Stimulated activated CD4-positive, alpha-beta T cell treated with anti-CD3 and anti-CD28 coated beads, Interleukin-4, amount 100 ng/mL, for 24 hours (primary cell): ENCODE measurements at places on chromosomes 12 and 14.

DNA sequence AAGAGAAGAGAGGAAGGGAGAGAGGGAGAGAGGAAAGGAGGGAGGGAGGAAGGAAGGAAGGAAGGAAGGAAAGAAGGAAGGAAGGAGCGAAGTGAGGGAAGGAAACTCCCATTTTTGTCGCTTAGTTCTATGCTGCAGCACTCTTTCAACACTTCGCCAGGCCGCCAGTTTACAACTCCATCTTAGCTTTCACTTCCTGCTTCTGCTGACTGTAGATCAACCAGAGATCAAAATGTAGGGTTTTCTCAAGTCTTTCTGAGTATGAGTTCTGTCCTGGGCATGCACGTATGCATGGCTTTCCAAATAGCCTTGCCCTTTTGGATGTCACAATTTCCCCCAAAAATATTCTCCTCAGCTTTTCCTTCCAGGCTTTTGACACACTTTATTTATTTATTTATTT, 723.4 kb downstream of the TRHDE start:
- DNase-seq = no peak

DNA sequence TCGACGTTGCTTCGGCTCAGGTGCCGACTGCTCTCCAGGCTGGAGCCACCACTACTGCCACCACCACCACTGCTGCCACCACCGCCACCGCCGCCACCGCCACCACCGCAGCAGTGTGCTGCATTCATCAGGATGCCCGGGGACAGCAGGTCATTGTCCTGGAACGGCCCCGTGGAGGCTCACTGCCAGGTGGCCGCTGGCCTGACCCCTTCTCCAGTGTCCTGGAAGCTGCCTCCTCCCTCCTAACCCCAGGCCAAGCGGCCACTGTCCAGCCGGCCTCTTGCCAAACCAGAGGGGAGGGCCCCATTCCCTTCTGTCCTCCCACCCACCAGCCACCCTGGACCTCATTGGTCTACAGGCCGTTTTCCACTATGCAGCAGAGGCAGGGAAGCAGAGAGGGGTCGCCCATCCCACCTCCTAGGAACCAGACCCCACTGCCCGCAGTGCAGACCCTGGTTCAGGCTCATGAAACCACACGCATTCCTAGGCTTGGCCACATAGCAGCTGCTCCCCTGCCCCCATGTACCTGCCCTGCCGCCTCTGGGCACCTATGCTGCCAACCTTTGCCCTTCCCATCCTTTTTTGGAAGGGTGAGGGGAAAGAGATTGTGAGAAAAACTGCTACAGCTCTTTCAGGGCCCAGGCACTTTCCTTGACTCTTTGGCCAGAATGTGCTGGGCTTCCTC, 15.2 kb downstream of the ARL6IP4 start:
- no peak for DNase-seq

- DNase-seq = no peak
Measured at GRCh38 chr14:80084196-80084595, 127.1 kb downstream of the DIO2 start.

- no peak for DNase-seq
Measured at GRCh38 chr14:76727901-76728300, 33.4 kb upstream of the VASH1 start.

- no peak for DNase-seq
Measured at GRCh38 chr12:120774169-120774916, 48.7 kb downstream of the ACADS start.

DNA sequence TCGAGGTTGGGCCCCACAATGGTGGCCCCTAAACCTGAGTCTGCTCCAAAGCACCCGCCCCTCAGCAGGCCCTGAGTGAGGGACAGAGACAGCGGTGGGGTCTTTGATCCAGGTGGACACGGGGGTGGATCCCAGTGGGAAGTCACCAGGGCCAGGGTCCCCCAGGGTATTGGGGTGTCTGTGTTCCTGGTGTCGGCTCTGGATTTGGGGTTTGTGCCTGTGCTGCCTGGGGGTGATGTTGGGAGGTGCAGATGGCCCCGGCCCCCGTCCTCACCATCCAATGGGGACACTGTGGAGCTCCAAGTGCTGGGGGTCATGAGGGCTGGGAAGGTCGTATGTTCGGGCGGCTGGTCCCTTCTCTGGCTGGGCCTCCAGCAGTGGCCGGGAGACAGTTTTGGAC, 354.2 kb downstream of the TMEM121 start:
- no peak for DNase-seq

DNA sequence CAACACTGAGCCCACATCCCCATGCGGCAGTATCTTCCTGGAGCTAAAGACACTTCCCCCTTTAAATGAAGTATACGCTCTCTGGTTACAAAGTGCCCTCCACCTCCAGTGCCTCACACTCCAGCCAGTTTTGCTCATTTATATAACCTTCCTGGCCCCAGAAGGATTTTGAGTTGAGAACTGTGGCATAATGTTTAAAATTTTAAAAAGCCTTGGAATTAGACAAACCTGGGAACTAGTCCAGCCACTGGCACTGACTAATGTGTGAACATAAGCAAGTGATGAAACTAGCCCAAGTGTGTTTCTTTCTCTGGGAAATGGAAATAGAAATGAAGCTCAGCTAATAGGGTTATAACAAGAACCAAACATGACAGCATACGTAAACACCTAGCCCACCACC, 723.7 kb upstream of the USP15 start:
- DNase-seq = no peak

- no peak for DNase-seq
Measured at GRCh38 chr14:31261859-31262731, 54.5 kb upstream of the HECTD1 start.

DNA sequence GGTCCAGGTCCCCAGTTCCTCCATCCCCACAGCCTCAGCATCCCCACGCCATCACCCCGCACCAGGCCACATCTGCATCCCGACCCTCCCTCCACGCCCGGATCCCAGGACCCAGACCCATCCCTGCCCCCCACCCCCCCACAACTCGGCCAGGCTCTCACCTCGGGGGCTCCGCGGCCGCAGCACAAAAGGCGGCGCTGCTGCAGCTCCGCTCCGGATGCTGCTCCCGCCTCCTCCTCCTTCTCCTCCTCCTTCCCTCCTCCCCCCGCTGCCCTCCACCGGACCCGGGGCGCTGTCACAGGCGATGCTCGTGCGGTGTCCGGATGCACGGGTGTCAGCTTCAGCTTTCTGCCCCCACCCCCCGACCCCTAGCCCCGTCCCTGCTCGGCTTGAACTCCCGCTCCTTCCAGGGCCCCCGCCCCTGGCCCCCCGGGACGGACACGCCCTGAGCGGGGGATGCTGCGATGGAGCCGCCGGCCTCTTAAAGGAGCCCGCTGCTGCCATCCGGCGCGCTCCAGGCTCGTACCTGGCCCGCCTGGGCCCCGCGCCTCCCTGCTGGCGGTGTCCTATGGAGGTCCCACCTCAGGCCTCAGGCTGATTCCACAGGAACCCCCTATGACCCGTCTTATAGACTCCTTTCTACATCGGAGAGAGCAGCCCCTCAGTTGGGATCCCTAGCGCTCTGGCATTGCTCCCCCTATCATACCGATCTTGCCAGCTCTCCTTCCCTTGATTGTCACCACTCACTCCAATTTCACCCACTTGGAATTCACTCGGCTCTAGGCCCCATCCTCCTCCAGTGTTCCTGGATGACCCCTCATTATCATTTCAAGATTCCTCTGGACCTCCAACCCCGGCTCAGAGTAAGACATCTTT, at the start of gene MAP3K12:
Gene MAP3K12, minus strand, starts transcription at position 193 of the 876 bp plus-strand sequence. CDS start 12,067 bp downstream, outside the sequence.
- peak; percentile 63 for DNase-seq

DNA sequence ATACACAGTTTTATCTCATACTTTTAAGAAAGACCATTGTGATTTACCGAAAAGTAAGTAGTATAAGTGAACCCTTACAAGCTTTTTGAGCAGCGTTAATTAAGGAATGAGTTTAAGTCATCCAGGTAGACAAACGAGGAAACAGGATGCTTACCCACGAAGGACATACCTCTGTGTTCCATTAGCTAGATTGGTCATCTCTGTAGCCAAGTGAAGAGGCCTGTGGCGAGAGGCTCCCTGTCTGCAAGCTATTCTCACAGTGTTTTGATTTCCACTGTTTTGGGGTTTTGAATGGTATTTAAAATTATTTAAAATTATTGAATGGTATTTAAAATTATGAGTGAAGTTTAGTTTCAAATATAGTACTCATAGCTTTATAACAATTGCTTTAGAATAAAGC, 342.1 kb upstream of the RGS6 start:
- no peak for DNase-seq

- DNase-seq = no peak
Measured at GRCh38 chr14:31930493-31931240, 146.4 kb upstream of the ARHGAP5 start.

- DNase-seq = peak; percentile 19
Measured at GRCh38 chr14:63383776-63384367, 65.1 kb upstream of the GPHB5 start.

DNA sequence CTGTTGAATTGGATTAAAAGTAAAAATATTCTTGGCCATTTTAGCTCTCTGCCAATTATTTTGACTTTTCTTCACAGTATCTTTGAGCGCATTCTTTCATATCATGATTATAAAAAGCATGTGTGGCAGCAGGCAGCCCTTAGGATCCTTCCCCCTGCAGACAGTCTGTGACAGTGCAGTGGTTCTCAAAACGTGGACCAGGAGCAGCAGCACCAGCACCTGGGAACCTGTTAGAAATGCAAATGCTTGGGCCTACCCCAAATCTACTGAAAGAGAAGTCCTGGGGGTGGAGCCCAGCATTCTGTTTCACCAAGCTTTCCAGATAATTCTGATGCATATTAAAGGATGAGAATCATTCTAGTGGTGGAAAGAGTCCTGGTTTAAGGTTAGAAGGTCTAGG, 155.6 kb downstream of the MON2 start:
- DNase-seq = no peak

- no peak for DNase-seq
Measured at GRCh38 chr12:87216436-87216835, 812.8 kb downstream of the C12orf50 start.

DNA sequence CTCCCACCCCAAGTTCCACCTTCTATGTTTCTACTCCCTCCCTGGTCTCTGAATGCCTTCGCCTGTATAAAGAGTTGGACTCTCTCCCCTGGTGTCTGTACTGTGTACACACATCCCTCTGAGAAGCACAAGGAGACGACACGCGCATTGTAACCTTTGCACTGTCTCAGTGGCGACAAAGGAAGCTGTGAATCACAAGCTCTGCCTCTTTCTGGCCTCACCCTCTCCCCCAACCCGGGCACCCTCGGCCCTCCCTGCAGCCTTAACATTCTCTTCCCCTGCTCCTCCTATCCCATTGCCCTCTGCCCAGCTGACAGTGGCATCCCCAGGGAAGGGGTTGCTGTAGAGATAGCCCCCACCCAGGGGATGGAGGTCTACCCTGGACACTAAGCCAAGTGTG, 2.5 kb upstream of the SMARCD1 start:
- DNase-seq = no peak

DNA sequence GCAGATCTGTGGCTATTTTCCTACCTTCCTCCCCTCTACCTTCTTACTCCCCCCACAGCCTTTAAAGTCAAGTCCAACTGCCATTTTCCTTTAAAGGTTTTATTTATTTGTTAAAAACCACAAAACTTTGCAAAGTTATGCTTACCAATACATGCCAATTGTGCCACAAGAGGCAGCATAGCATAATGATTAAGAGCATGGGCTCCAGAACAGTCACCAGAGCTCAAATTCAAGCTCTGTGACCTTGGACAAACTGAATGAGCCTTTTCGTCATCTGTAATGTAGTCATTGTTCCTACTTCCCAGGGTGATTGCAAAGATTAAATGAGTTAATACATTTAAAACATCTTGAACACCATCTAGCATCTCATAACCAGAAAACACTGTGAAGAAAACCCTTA, 13.0 kb upstream of the FMNL3 start:
- no peak for DNase-seq

- no peak for DNase-seq
Measured at GRCh38 chr14:99520571-99521081, 39.4 kb downstream of the CCNK start.

- peak; percentile 87 for DNase-seq
Measured at GRCh38 chr14:23302290-23303225, at the start of gene PPP1R3E. Gene PPP1R3E, minus strand, starts transcription at chr14:23302859. Its CDS starts 283 bp downstream, at chr14:23302576.

DNA sequence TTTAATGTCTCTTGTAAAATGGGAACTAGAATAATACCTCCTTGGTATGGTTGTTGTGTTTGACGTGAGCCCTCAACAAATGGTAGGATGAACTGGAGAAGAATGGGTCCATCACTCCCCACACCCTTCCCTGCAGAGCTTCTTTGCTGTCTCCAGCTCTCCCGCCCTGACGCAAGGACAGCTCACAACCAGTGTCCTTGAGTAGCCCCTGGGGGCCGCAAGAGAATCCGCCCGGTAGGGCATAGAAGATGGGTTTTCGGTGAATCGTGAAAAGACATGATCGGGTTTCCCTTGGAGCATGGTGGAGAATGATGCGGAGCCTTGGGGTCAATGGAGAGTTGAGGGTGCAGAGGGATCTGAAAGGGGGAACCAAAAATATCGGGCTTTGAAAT, 6.1 kb upstream of the PAX9 start:
- DNase-seq = no peak

GRCh38 chr12:121297435-121297991, 1.0 kb upstream of the CAMKK2 start:
- DNase-seq = peak; percentile 63

DNA sequence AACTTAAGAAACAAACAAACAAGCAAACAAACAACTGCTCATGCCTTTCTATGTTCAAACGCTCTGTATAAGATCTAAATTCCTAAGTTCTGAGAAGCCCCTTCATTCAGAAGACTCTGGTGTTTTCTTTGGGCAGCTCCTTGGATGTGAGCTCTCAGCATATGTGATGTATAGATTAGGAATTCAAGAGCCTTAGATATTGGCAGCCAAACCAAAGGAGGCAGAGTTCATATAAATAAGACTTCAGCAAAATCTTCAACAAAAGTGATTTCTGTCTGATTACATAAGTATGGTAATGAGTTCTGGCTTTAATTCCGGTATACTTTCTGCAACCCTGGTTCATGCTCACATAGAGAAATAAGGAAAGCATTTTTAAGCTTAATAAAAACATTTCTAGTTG, 145.6 kb downstream of the DYRK2 start:
- no peak for DNase-seq

- no peak for DNase-seq
Measured at GRCh38 chr14:53715193-53715721, 241.4 kb downstream of the BMP4 start.

DNA sequence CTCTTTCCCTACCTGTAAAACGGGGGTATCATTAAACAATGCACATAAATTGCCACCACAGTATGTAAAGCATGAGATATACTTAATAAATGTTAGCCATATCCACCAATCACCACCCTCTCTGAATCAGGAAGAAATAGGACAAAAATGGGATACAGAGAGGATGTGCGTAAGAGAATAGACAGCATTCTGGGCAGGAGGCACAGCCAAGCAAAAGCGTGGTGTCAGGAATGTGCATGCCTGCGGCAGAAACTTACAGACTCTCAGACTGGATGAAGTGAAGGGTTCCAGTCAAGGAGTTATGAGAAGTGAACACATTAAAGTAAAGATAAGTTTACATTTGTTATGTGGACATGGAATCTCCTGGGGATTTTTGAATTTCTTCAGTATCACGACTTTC, 121.7 kb upstream of the MDM1 start:
- DNase-seq = no peak

GRCh38 chr12:71125949-71126348, 31.9 kb downstream of the TSPAN8 start:
- no peak for DNase-seq

- peak; percentile 76 for DNase-seq
Measured at GRCh38 chr12:47216150-47216677, 136.5 kb upstream of the AMIGO2 start.
